ENCODE measurements at places on chromosomes 2 and 18. TPM values are rescaled to one million over a fixed set of nuclear protein-coding genes. Genes with fewer than 3 reads are reported as not detected.

C2orf81 gene
- total RNA-seq = 0.94 TPM

VPS4B gene
- total RNA-seq = 40.8 TPM

PPP1R1C gene
- total RNA-seq = not detected

SGPP2 gene
- total RNA-seq = 0.94 TPM

CDK15 gene
- total RNA-seq = not detected

EGR4 gene
- 0.52 TPM for total RNA-seq

COPS7B gene
- 13.6 TPM for total RNA-seq

SCN1A gene
- not detected for total RNA-seq

CYBRD1 gene
- total RNA-seq = 7.5 TPM

GYPC gene
- total RNA-seq = 132 TPM

ADRA2B gene
- 1.5 TPM for total RNA-seq

COBLL1 gene
- total RNA-seq = 26.4 TPM

VSNL1 gene
- not detected for total RNA-seq

POTEE gene
- total RNA-seq = not detected

SLC19A3 gene
- not detected for total RNA-seq

DAW1 gene
- total RNA-seq = not detected

NDC80 gene
- 8.6 TPM for total RNA-seq

BARD1 gene
- total RNA-seq = 24.1 TPM

TSGA10 gene
- total RNA-seq = 14.7 TPM
